Esophagus squamous epithelium (tissue), 5 donors: ENCODE measurements at places on chromosomes 1 and 21.

DNA sequence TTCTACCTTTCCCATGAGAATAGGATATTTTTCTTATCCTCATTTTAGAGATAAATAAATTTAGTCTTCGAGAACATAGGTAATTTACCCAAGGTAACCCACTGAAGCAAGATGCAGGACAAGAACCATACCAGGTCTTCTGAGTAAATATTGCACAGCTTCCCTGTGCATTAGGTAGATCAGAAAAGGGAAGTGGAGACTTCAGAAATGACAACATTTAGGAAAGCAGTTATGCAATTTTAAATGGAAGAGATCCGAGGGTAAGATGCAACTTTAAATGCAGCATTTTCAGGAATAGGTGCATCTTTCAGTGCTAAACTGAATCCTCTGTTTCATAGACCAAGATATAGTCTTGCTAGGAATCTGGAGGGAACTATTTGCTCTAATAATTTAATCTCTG, 206.4 kb upstream of the SGIP1 start:
- no peak for DNase-seq

GRCh38 chr1:67830928-67831830, 2.1 kb downstream of the GNG12 start:
- DNase-seq: no peak

DNA sequence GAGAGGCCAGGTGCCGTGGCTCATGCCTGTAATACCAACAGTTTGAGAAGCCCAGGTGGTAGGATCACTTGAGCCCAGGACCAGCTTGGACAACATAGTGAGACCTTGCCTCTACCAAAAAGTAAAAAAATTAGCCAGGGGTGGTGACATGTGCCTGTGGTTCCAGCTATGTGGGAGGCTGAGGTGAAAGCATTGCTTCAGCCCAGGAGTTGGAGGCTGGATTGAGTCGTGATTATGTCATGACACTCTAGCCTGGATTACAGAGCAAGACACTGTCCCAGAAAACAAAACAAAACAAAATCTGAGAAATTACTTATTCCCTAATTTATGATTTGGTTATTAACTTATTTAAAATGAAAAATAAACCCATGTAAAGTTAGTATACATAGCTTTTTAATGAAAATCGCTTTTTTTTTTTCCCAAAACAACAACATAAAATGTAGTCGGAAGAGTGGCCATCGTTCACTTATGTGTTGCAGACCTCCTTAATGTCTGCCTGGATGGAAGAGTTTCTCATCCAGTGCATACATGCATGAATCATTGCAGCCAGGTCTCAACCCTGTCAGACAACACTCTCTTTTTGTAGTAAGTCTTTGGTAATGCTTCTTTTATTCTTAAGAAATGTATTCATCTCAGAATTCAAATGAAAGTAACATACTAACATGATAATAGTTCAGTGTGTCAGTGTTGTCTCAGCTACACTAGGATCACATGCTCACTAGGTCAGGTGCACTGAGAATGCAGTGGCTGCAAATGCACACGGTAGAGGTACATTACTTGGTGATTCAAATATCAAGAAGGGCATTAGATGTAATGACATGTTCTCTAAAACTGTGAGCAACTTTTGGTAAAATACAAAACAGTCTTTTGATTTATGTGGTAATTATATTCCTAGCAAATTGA, 28.0 kb downstream of the ITSN1 start:
- no peak for DNase-seq

- DNase-seq: no peak
Observed at GRCh38 chr1:29749024-29749945, 513.0 kb downstream of the PTPRU start.

- no peak for DNase-seq
Observed at GRCh38 chr1:38127428-38127827, 80.8 kb upstream of the POU3F1 start.

- DNase-seq: no peak
Observed at GRCh38 chr1:180150982-180151381, 3.7 kb upstream of the QSOX1 start.

DNA sequence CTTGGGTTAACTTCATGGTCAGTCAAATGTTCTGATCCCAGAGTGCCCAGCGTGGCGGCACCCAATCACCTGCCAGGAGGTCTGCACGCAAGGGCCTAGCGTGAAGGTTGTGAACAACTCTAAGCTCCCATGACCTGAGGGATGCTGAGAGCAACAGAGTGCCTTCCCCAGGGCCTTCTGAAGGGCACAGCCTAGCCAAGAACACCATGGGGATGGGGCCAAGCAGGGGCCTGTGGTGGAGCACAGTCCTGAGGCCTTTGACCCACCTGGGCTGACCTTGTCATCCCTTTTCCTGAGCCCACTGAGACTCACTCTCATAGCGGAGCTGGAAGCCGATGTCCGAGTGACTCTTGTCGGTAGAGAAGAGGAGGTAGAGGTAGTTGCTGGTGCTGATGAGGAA, 138.8 kb upstream of the HMGB4 start:
- no peak for DNase-seq

DNA sequence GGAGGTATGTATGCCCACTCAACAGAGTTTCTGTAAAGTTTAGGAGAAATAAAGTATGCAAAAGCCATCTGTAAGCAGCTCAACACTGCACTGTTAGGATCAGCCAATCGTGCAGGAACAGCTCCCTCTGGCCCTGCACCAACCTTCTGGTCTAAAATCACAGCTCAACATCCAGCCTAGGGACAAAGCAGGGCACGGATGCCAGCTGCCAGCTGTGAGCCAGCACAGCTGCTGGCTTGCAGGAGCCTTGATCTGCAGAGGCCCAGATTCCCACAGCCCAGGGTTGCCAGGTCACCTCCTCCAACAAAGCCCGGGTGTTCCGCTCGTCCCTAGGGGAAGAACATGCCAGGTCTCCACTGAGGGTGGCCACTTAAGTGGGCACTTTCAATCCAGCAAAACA, 8.6 kb downstream of the ACOT7 start:
- DNase-seq: no peak

DNA sequence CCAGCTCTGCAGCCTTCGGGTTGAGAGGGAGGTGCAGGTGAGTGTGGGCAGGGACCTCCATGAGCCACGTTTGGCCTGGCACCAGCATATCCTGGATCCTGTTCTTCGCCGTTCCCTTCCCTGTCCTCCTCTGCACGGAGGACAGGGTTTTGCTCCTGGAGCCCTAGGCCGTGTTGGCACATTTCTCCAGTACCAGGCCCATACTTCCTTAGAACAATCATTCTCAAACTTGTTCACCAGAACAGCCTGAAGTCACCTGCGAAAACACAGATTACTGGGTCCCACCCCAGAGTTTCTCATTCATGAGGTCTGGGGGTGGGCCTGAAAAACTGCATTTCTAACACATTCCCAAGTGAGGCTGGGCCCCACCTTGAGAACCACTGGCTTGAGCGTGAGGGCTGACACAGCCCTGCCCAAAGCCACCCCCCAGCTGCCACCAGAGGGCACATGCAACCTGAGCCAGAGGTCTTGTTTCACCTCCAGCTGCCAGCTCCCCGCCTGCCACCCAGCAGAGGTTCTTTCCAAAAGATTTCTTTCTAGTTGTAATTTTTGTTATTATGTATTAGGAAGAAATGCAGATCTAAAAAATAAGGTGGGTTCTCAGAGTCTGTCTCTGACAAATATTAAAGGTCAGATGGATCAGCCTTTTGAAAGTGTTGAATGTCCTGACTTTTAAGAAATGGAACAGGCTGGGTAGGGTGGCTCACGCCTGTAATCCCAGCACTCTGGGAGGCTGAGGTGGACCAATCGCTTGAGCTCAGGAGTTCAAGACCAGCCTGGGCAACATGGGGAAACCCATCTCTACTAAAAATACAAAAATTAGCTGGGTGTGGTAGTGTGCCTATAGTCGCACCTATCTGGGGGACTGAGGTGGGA, 39.6 kb upstream of the LDLRAP1 start:
- DNase-seq: no peak

DNA sequence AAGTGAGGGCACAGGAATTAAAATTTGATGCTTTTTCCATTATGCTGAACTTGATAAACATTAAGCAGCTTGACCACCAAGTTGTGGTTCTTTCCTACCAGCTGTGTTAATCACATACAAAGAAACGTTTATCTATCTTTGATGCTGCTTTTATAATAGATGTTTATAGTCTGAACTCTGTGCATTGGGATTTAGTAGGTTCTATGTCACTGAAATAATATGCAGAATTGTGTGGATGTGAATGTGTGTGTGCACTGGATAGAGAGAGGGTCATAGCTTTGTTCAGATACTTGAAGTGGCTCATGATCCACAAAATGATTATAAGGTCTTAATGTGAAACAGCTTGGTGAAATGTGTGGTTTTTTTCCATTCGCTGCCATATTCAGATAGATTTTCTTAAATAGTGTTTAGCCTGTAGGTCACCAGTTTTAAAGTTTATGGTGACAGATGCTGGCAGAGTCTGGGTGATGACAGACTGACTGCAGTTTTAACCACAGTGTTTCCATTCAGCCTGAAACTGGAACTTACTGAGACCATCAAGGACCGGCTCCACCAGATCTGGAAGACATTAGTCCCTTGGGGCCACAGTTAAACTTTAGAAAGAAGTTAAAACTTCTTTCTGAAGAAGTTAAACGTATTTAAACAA, 10.2 kb downstream of the DDI2 start:
- no peak for DNase-seq
